Right ventricle myocardium inferior (tissue), 1 donor: ENCODE measurements at places on chromosomes 5 and 9. TPM values are rescaled to one million over a fixed set of nuclear protein-coding genes. Genes with fewer than 3 reads are reported as not detected.

Gene CDO1
- 12.2 TPM for total RNA-seq

Gene SYK
- total RNA-seq, result 4.2 TPM

Gene SAXO1
- total RNA-seq, result not detected

Gene NXNL2
- total RNA-seq, result not detected

Gene FRMD3
- 98.9 TPM for total RNA-seq

Gene DBH
- not detected for total RNA-seq

Gene ARL14EPL
- not detected for total RNA-seq

Gene RORB
- 5.6 TPM for total RNA-seq

Gene TPD52L3
- total RNA-seq, result not detected

Gene LRRC19
- total RNA-seq, result not detected

Gene GNE
- total RNA-seq, result 10.9 TPM
